ENCODE measurements at places on chromosomes 11 and 22. TPM values are rescaled to one million over a fixed set of nuclear protein-coding genes. Genes with fewer than 3 reads are reported as not detected.

TBX1 gene
- total RNA-seq, result 4.1 TPM

RHBDD3 gene
- total RNA-seq, result 24.4 TPM

ALKBH3 gene
- 22.9 TPM for total RNA-seq

CCDC73 gene
- total RNA-seq, result not detected

CRYBA4 gene
- total RNA-seq, result not detected
